ENCODE measurements at places on chromosomes 11 and 22. TPM values are rescaled to one million over a fixed set of nuclear protein-coding genes. Genes with fewer than 3 reads are reported as not detected.

CARD10 gene
- 4.7 TPM for total RNA-seq

ATG2A gene
- total RNA-seq = 5.7 TPM

DEFB131B gene
- total RNA-seq = not detected

MYEOV gene
- total RNA-seq = not detected

TMEM45B gene
- total RNA-seq = 1.5 TPM

TYR gene
- total RNA-seq = not detected

MTMR3 gene
- total RNA-seq = 59.3 TPM

Data from temporal lobe (tissue), 4 donors.